Kidney (tissue), 22 donors: ENCODE measurements at places on chromosomes 16 and 17. TPM values are rescaled to one million over a fixed set of nuclear protein-coding genes. Genes with fewer than 3 reads are reported as not detected.

The RCVRN gene
- not detected for total RNA-seq

The NAGS gene
- 3.5 TPM for total RNA-seq

The CES1 gene
- total RNA-seq, result 11.9 TPM

The B3GNT9 gene
- 16.7 TPM for total RNA-seq

The MT1A gene
- 19.8 TPM for total RNA-seq

The NPIPA5 gene
- total RNA-seq, result 11.0 TPM

The CES4A gene
- total RNA-seq, result 31.7 TPM

The CEP295NL gene
- total RNA-seq, result 3.6 TPM

The ZG16B gene
- total RNA-seq, result 0.98 TPM

The MAF gene
- 70.1 TPM for total RNA-seq

The CCL14 gene
- total RNA-seq, result 134 TPM

The MEIOC gene
- 0.28 TPM for total RNA-seq

The IKZF3 gene
- total RNA-seq, result 10.2 TPM

The KRT39 gene
- not detected for total RNA-seq

The KRT28 gene
- not detected for total RNA-seq

The PNMT gene
- total RNA-seq, result 8.2 TPM

The ADGRG3 gene
- 1.8 TPM for total RNA-seq

The KRT15 gene
- total RNA-seq, result 2.8 TPM

The MRM1 gene
- 8.3 TPM for total RNA-seq

The PPY gene
- total RNA-seq, result not detected

The TMC5 gene
- total RNA-seq, result 6.6 TPM

The TMEM92 gene
- total RNA-seq, result 2.4 TPM

The WRAP53 gene
- total RNA-seq, result 6.5 TPM

The ICAM2 gene
- 38.8 TPM for total RNA-seq

The CCDC144A gene
- 7.6 TPM for total RNA-seq

The TMEM204 gene
- total RNA-seq, result 40.9 TPM

The CCDC78 gene
- 2.6 TPM for total RNA-seq

The RAP1GAP2 gene
- 46.2 TPM for total RNA-seq

The MSLN gene
- total RNA-seq, result 19.4 TPM

The CETP gene
- 1.3 TPM for total RNA-seq

The GGNBP2 gene
- 86.8 TPM for total RNA-seq

The KRTAP2-3 gene
- total RNA-seq, result 0.28 TPM

The TMEM231 gene
- total RNA-seq, result 13.7 TPM

The CD79B gene
- 11.4 TPM for total RNA-seq

The PIGW gene
- 11.1 TPM for total RNA-seq

The CCL4 gene
- total RNA-seq, result 5.1 TPM

The TBC1D3K gene
- total RNA-seq, result not detected
